Activated naive CD4-positive, alpha-beta T cell (primary cell): ENCODE measurements at places on chromosomes 1 and 21.

DNA sequence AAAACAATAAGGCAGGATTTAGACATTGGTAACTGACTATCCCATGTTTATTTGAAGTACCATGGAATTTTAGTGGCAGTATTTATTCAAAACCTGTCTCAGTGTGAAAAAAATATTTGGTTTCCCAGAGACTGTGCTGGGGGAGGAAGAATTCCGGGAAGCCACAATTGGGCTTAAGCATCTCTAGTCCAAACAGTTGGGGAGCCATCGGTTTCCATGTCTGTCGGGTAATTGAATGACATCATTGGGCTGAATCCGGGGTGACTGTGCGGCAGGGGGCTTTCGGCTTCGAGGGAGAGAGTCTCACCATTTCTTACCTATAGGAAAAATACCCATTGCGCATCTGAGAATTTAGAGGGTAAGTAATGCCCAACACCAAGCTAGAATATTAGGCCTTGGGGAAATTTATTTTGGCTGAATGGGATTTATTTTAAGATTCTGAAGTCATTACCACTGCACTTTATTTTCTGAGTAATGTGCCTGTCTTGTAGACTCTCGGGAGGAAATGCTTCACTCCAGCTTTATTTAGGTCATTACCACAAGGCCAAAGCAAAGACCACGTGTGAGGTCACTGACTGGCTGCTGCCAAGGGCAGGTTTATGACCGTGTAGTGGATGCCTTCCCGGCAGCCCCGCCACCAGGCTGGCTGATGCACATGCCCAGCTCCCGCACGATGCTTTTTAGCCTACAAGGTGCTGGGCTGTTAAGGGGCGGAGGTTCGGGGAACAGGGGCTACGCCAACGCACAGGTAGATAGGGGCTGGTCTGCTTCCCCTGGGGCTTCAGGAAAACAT lies 23.1 kb upstream of the UMODL1 start:
- no peak for DNase-seq

GRCh38 chr1:31799895-31800673 lies 15.7 kb downstream of the SPOCD1 start:
- no peak for DNase-seq

- DNase-seq, result no peak
Observed at GRCh38 chr1:108609483-108610049, 49.7 kb downstream of the EEIG2 start.

DNA sequence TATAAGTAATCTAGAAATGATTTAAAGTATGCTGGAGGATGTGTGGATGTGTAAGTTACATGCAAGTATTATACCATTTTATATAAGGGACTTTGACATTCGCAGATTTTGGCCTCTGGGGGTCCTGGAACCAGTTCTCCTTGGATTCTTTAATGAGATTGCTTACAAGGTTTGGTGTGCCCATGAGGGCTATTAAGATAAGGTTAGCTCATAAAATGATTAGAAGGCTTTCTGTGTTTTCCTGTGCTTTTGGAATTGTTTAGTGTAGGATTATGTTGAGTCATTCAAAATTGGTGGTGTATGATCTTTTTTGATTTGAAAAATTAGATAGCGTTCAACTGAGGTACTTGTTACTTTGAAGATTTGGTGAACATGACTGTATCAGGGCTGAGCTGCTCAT lies 5.6 kb downstream of the USP25 start:
- DNase-seq, result no peak

DNA sequence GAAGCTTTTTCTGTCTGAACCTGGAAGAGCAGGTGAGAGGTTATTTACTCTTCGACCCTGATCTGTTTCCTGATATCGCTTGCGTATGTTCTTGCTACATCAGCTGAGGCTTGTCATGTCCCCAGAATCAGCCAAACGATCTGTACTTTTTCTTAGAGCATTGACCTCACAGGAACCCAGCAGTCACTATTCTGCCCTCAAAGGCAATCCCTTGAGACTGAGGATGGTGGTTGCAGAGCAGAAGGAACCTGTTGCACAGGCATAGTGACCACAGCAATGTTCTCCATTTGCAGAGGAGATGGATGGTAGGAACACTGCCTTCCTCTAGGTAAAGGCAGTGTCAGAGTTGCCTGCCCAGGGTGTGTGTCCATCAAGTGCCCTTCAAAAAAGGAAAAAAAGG lies 11.3 kb upstream of the LACTBL1 start:
- no peak for DNase-seq

GRCh38 chr21:34946916-34947534 lies 102.1 kb downstream of the RUNX1 start:
- DNase-seq, result no peak

DNA sequence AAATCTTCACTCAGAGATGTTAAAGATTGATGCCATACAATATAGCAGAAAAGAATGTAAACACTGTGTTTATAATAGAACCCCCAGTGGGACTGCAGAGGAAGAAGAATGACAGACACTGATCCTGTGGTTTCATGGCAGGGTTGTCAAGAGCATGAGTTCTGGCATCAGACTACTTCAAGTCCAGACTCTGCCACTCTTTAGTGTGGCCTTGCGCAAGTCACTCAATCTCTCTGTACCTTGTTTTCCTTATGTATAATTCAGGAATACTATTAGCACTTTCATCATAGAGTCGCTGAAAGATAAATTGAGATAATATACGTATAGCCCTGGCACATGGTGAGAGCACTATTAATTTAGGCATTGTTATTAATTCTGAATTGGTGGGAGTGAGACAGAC lies 38.5 kb upstream of the BCL9 start:
- no peak for DNase-seq

GRCh38 chr1:147509786-147510395 lies 31.4 kb upstream of the BCL9 start:
- no peak for DNase-seq

DNA sequence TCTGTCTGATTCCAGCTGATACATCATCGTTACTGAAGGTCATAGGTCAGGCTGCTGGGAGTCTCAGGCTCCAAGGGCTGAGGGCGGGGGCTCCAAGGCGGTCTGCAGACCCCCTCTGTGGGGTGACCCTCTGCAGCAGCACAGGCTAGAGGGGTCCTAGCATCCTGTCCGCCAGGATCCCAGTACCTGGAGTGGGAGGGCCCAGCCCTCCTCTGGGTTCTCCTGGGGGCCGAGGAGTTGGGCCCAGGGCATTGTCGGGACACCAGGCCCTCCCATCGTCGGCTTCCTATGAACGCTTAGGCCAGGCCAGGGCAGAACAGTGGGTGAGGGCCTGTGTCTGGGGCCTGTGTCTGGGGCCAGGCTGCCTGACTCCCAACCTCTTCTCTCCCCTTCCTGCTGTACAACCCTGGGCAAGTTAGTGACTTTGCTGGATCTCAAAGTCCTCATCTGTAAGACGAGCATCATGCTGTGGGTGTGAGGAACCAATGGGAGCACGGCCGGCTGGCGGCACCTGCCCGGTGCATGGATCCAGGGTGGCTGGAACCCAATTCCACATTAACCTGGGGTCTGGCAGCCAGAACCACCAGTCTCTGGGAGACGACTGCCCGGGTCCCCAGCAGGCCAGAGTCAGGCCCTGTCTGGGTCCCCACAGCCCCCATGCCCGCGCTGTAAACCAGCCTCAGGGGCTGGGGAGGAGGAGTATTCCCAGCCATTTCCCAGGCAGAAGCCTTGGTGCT lies 56.2 kb upstream of the COL18A1 start:
- DNase-seq, result no peak
